ENCODE measurements at places on chromosomes 11 and 22. TPM values are rescaled to one million over a fixed set of nuclear protein-coding genes. Genes with fewer than 3 reads are reported as not detected.

GRCh38 chr11:117933930-117934329 lies 4.7 kb upstream of the TMPRSS13 start:
- no peak for DNase-seq
- H3K4me1 ChIP-seq = no peaks in the 10 kb centered on the region
- H3K27me3 ChIP-seq = no peaks in the 10 kb centered on the region
- H3K36me3 ChIP-seq = no peaks in the 10 kb centered on the region
- no peak overlapping the region for H3K27ac ChIP-seq
- no peak overlapping the region for H3K4me3 ChIP-seq

GRK3 gene
- 0.90 TPM for polyA plus RNA-seq

DNA sequence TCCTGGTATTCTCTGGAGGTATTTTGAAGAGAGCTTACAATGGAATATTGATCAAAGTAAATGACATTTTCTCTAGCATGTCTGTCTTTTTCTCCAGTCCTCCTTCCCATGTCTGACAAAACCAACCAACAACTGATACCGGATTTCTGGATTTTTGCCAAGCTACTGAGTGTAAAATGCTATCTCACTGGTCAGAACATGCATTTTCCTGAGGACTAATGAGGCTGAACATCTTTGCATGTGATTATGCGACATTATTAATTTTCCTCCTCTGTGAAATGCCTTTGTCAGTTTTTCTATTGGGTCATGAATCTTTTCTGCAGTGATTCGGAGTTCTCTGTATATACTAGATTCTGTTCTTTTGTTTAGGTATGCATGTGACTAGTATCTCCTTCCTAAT lies 51.4 kb downstream of the CDON start:
- no peak for DNase-seq
- H3K4me1 ChIP-seq = no peaks in the 10 kb centered on the region
- no peak overlapping the region for H3K27ac ChIP-seq

- H3K4me3 ChIP-seq = no peak overlapping the region
- H3K4me1 ChIP-seq = no peaks in the 10 kb centered on the region
- no peak overlapping the region for H3K27ac ChIP-seq
- no peaks in the 10 kb centered on the region for H3K36me3 ChIP-seq
Measured at GRCh38 chr11:32259641-32260081, 168.8 kb downstream of the RCN1 start.

GRCh38 chr11:133104009-133104744 lies 428.1 kb downstream of the OPCML start:
- no peaks in the 10 kb centered on the region for H3K4me1 ChIP-seq
- H3K36me3 ChIP-seq = no peaks in the 10 kb centered on the region
- no peak overlapping the region for H3K27ac ChIP-seq
- H3K27me3 ChIP-seq = no peaks in the 10 kb centered on the region
- no peak overlapping the region for H3K4me3 ChIP-seq
- no peak for DNase-seq

DNA sequence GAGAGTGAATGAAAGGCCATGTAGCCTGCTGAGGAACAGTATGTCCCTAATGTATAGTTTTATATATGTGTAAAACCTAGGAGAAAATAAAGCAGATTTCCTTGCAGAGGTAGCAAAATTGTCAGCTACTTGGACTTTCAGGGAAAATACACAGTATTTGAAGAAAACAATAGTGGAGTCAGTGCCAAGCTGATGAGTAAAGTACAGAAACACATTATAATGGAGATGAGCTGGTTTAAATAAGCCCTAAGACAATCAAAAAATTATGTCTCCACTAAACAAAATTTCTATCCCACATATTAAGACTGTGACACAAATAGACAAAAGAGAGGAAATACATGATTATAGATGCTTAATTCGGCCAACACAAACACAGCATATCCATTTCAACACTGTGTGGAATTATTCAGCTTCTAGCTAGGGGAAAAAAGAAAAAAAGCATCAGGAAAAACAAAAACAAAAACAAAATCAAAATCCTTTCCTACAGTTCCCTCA lies 75.9 kb downstream of the MAML2 start:
- H3K27me3 ChIP-seq = no peaks in the 10 kb centered on the region
- no peak for DNase-seq
- no peaks in the 10 kb centered on the region for H3K36me3 ChIP-seq
- H3K4me3 ChIP-seq = no peak overlapping the region
- peaks cover 51% of the 10 kb centered on the region for H3K4me1 ChIP-seq
- peak overlapping the region; percentile 8 for H3K27ac ChIP-seq

LDLRAD3 gene
- polyA plus RNA-seq = 2.0 TPM

DNA sequence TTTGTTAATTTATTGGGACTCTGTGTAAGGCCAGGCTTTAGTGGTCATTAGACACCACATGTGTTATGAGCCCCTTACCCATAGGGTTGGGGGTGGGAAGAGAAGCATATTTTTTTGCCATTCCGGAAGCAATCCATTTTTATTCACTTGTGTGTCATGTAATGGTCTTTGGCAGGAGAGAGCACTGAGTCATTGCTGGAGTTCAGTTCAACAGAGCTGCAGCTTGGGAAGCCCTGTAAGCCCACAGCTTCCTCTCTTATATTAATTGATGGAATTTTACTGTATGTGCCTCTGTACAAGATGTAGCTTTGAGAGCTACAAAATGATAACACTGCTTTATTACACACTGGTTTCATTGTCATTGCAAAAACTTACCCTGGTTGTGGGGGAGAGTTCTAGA lies 177.3 kb upstream of the SORL1-AS1 start:
- H3K4me3 ChIP-seq = no peak overlapping the region
- no peaks in the 10 kb centered on the region for H3K27me3 ChIP-seq
- H3K27ac ChIP-seq = no peak overlapping the region
- H3K4me1 ChIP-seq = peaks cover 15% of the 10 kb centered on the region
- no peak for DNase-seq

- no peak overlapping the region for H3K4me3 ChIP-seq
- no peaks in the 10 kb centered on the region for H3K27me3 ChIP-seq
- H3K36me3 ChIP-seq = no peaks in the 10 kb centered on the region
- H3K4me1 ChIP-seq = no peaks in the 10 kb centered on the region
Measured at GRCh38 chr11:91688672-91689071, 535.9 kb upstream of the FAT3 start.

- no peaks in the 10 kb centered on the region for H3K4me1 ChIP-seq
- H3K27me3 ChIP-seq = no peaks in the 10 kb centered on the region
- H3K36me3 ChIP-seq = no peaks in the 10 kb centered on the region
- H3K27ac ChIP-seq = no peak overlapping the region
- H3K4me3 ChIP-seq = no peak overlapping the region
Measured at GRCh38 chr11:103548838-103549237, 439.6 kb downstream of the DYNC2H1 start.

NCAM1 gene
- 7.9 TPM for polyA plus RNA-seq

DNA sequence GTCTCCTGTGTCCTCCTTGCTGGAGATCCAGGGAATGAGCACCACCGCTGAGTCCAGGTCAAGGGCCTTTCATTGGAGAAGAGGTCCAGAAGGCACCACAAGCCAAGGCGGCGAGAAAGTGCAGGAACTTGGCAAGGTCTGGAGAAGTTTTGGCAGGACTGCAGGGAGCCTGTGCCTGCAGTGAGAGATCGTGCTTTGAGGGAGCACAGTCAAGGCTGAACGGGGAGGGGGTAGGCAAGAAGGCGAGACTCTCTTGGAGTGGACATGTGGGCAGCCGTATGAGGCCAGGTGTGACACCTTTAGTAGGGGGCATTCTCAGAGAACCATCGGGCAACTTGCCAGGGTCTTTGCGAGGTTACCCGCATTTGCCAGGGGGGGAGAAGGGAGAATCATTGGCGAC lies 30.5 kb downstream of the LRRC10B start:
- DNase-seq = peak; percentile 29
- H3K4me3 ChIP-seq = no peak overlapping the region
- H3K36me3 ChIP-seq = no peaks in the 10 kb centered on the region
- H3K4me1 ChIP-seq = peaks cover 16% of the 10 kb centered on the region

- no peak overlapping the region for H3K27ac ChIP-seq
- H3K4me1 ChIP-seq = peaks cover 8% of the 10 kb centered on the region
- H3K27me3 ChIP-seq = no peaks in the 10 kb centered on the region
- H3K36me3 ChIP-seq = peaks cover 29% of the 10 kb centered on the region
- no peak for DNase-seq
- no peak overlapping the region for H3K4me3 ChIP-seq
Measured at GRCh38 chr11:4087551-4087950, 7.0 kb upstream of the RRM1 start.

Measured in stomach (tissue), 19 donors.